ENCODE measurements at places on chromosomes 16 and 17.

GRCh38 chr17:5526821-5527598 is 40.6 kb downstream of the MIS12 start:
- H3K4me3 ChIP-seq = no peak overlapping the region
- no peaks in the 10 kb centered on the region for H3K36me3 ChIP-seq
- peak overlapping the region; percentile 38 for H3K27ac ChIP-seq
- peak; percentile 32 for DNase-seq
- H3K27me3 ChIP-seq = no peaks in the 10 kb centered on the region

DNA sequence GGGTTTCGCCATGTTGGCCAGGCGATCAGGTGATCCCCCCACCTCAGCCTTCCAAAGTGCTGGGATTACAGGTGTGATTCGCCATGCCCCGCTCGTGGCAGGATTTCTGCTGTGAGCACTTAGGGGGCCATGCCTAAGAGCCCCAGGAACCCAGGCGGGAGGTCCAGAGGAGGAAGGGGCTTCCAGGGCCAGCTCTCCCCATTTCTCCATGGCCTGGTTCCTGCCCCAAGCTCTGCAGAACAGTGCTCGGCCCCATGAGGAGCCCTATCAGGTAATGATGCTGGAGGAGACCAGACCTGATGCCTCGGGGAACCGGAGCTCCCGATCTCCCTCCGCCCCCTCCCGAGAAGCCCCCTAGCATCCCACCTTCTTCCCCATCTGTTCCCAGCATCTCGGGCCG is 53.6 kb downstream of the RMI2 start:
- DNase-seq = no peak
- H3K4me1 ChIP-seq = peaks cover 7% of the 10 kb centered on the region
- no peak overlapping the region for H3K4me3 ChIP-seq
- H3K36me3 ChIP-seq = no peaks in the 10 kb centered on the region

GRCh38 chr16:48936811-48937210 is 326.8 kb upstream of the N4BP1 start:
- no peaks in the 10 kb centered on the region for H3K27me3 ChIP-seq
- H3K4me3 ChIP-seq = no peak overlapping the region
- no peak overlapping the region for H3K27ac ChIP-seq

DNA sequence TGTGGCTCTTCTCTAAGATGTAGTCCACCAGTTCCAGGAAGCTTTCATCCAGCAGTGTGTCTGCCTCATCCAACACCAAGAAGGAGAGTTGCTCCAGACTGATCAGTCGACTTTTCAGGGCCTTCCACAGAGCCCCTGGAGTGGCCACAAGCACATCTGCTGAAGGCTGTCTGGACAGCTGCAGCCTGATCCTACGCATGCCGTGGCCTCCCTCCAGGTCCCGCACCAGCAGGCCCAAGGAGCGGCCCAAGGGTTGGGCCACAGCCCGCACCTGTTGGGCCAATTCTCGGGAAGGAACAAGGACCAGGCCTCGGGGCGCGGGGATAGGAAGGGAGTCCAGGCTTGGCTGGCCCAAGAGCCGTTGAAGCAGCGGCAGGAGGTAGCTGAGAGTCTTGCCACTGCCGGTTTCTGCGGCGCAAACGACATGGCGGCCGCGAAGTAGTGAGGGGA is 729 bp downstream of the DDX28 start:
- peak overlapping the region; percentile 67 for H3K4me3 ChIP-seq
- peaks cover 33% of the 10 kb centered on the region for H3K36me3 ChIP-seq
- no peaks in the 10 kb centered on the region for H3K27me3 ChIP-seq
- H3K27ac ChIP-seq = no peak overlapping the region
- H3K4me1 ChIP-seq = peaks cover 6% of the 10 kb centered on the region
- no peak for DNase-seq

- no peak overlapping the region for H3K4me3 ChIP-seq
- no peaks in the 10 kb centered on the region for H3K27me3 ChIP-seq
- H3K36me3 ChIP-seq = no peaks in the 10 kb centered on the region
- no peak for DNase-seq
These were observed 174.0 kb upstream of the WSCD1 start for GRCh38 chr17:5896215-5896614.

DNA sequence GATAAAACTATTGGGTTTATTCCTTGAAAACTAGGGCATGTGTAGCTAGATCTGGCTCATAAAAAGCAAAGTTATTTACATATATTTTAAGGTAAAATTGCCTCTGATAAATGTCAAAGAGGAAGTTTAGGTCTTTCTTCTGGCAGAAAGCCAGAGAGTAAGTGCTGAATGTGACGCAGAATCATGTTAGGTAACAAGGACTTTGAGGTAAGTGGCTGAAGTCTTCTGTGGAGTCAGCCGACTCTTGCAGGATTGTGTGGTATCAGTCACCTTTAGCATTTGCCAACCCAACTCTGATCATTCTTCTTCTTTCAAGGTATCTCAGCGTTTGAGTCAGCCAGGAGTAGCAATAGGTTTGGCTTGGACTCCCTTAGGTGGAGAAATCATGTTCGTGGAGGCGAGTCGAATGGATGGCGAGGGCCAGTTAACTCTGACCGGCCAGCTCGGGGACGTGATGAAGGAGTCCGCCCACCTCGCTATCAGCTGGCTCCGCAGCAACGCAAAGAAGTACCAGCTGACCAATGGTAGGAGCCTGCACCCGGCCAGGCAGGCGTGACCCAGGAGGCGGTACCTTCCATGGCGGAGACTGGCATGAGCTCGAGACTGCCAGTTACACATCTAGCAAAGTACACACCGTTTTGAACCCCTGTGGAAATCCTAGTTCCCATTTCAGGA is 37.9 kb downstream of the SIAH1 start:
- H3K27ac ChIP-seq = no peak overlapping the region
- H3K27me3 ChIP-seq = no peaks in the 10 kb centered on the region
- H3K4me3 ChIP-seq = no peak overlapping the region
- H3K4me1 ChIP-seq = no peaks in the 10 kb centered on the region
- peaks cover 7% of the 10 kb centered on the region for H3K36me3 ChIP-seq

DNA sequence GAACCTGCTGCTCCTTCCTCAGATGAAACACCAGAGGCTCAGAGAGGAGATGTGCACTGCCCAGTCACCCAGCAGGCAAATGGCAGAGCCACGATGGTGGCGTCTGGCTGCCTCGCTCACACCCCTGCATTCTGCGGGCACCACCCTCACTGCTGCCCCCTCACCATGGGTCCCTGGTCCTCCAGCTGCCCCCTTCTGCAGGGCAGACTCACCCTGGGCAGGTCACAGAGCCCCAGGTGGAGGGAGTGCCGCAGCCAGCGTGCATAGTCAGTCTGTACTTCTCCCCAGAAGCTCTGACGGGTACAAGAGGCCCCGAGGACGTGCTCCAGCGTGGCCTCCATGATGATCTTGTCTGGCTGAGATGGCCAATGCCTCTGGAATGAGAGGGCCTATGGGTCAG is 52.9 kb downstream of the RMI2 start:
- peaks cover 2% of the 10 kb centered on the region for H3K27me3 ChIP-seq
- no peaks in the 10 kb centered on the region for H3K36me3 ChIP-seq
- DNase-seq = no peak
- H3K4me1 ChIP-seq = peaks cover 7% of the 10 kb centered on the region
- H3K4me3 ChIP-seq = no peak overlapping the region

GRCh38 chr16:1530349-1530882 is 3.0 kb upstream of the TMEM204 start:
- peaks cover 4% of the 10 kb centered on the region for H3K36me3 ChIP-seq
- no peak overlapping the region for H3K4me3 ChIP-seq
- DNase-seq = no peak
- H3K27ac ChIP-seq = no peak overlapping the region
- no peaks in the 10 kb centered on the region for H3K27me3 ChIP-seq
- H3K4me1 ChIP-seq = peaks cover 4% of the 10 kb centered on the region

DNA sequence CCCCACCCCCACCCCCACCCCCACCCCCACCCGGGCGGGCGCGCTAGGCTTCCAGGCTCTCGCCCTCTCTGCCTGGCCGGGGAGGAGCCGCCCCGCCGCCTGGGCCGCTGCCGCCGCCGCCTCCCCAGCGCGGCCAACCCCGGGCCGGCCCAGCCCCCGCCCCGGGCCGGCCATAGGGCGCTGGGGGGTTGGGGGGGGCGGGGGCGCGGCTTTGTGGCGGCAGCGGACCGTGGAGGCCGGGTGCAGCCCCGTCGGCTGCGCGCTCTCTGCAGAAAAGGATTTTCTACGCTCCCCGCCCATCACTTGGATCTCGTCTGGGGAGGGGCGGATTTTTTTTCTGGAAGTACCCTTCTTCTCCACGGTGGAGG is 230.9 kb downstream of the MRTFB start:
- peaks cover 4% of the 10 kb centered on the region for H3K27me3 ChIP-seq
- H3K4me3 ChIP-seq = peak overlapping the region; percentile 96
- peaks cover 26% of the 10 kb centered on the region for H3K4me1 ChIP-seq
- H3K36me3 ChIP-seq = no peaks in the 10 kb centered on the region
- DNase-seq = no peak

- no peak overlapping the region for H3K4me3 ChIP-seq
- no peak for DNase-seq
- no peak overlapping the region for H3K27ac ChIP-seq
- H3K27me3 ChIP-seq = no peaks in the 10 kb centered on the region
- H3K4me1 ChIP-seq = no peaks in the 10 kb centered on the region
These were observed 68.6 kb downstream of the ZZEF1 start for GRCh38 chr17:4073983-4074830.

DNA sequence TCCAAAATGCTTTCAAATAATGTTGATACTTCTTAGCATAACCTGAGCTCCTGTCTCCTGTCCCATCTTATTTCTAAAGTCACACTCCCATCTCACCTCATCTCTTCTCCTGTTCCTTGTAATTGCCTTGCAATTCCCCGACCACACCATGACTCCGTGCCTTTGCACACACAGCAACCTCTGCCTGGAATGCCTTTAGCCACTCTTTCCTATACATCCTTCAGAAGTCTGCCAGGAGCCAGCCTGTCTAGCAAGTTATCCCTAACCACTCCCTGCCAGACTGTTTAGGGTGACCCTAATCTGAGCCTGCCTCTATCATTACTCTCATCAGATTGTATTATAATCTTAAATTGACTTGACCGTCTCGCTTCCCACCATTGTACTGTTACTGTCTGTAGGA is 168.0 kb upstream of the NOG start:
- DNase-seq = no peak
- no peak overlapping the region for H3K27ac ChIP-seq
- H3K4me3 ChIP-seq = no peak overlapping the region
- H3K4me1 ChIP-seq = no peaks in the 10 kb centered on the region
- no peaks in the 10 kb centered on the region for H3K36me3 ChIP-seq
- no peaks in the 10 kb centered on the region for H3K27me3 ChIP-seq

DNA sequence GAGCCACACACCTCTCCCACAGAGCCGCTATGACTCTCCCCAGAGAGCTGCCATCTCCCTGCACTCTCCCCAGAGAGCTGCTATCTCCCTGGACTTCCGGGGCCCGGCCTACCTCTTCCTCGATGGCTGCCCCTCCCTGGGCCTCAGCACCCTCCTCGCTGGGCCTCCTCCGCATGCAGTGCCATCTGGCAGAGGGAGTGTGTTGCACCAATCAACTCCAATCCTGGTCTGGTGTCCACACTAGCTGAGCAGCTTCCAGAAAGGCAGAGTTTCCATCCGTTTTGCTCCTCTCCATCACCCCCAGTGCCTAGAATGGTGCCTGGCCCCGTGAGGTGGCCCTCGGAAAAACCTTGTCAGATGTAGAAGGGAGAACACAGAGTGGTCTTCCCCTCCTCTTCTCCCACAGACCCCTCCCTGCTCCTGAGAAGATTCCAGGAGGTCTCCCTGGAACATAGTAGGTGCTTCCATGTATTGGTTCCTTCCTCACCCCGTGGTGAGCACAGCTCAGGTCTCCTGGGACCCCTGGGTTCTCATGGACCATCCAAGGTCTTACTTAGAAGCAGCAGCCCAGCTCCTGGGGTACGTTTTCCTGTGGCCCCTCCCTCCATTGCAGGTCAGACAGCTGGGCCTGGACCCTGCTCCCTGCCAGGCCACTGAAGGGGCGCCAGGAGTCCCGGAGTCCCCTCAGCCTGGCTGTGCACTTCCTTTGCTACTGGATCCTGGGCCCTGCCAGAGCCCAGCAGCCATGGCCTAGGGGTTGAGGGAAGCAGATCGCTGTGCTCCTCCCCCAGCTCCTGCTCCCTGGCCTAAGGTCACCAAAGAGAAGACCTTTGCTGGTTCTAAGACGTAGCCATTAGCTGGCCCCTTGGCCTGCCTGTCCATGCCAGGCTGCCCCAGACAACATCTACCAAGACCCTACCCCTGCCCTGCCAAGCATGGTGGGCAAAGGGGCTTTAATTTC is 233.8 kb upstream of the GSE1 start:
- H3K4me1 ChIP-seq = peaks cover 35% of the 10 kb centered on the region
- no peaks in the 10 kb centered on the region for H3K36me3 ChIP-seq
- no peak overlapping the region for H3K4me3 ChIP-seq
- no peaks in the 10 kb centered on the region for H3K27me3 ChIP-seq

GRCh38 chr16:1537763-1538289 is 4.4 kb downstream of the TMEM204 start:
- H3K27me3 ChIP-seq = no peaks in the 10 kb centered on the region
- DNase-seq = no peak
- no peak overlapping the region for H3K4me3 ChIP-seq

DNA sequence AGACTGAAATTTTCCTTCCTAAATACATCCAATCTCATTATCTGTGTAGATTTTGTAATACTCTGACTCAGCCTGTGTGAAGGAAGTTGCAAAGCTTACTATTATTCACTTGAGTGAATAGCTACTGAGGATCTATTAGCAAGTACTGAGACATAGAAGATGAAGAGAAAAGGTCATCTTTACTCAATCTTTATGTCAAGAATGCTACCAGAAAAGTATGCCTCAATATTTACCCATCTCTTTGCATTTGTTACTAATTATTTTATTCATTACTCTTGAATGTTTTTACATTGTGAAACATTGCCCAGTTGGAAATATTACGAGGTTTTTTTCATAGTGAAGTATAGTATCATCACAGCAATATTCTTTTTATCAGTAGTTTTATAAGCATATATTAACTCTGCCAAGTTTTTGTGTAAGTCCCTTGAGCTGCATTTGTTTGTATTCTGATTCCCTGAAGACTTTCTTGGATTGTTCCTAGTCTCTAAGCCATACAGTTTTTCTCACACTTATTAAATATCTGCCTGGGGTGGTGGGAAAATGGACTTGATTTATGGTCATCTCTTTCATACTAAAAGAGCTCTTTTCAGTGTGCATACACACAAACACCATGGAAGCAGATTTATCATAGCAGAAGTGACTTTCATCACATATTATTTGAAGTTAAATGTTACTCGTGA is 110.4 kb downstream of the MRTFB start:
- H3K4me1 ChIP-seq = peaks cover 10% of the 10 kb centered on the region
- H3K27me3 ChIP-seq = no peaks in the 10 kb centered on the region
- H3K27ac ChIP-seq = no peak overlapping the region
- H3K4me3 ChIP-seq = no peak overlapping the region

GRCh38 chr16:67935101-67935401 is 1.6 kb downstream of the PSMB10 start:
- H3K27me3 ChIP-seq = no peaks in the 10 kb centered on the region
- peak overlapping the region; percentile 97 for H3K4me3 ChIP-seq
- no peak for DNase-seq
- H3K27ac ChIP-seq = no peak overlapping the region

DNA sequence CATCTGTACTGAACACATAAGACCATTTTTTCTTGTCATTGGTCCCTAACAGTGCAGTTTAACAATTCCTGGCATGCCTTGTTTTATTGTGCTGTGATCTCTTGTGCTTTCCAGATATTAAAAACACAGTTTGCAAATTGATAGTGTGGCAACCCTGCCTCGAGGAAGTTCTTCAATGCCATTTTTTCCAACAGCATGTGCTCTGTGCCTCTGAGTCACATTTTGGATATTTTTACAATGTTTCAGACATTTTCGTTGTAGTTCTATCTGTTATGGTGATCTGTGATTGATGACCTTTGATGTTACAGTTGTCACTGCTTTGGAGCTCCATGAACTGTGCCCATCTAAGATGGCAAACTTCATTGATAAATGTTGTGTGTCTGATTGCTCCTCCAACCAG is 66.2 kb downstream of the GOSR1 start:
- no peaks in the 10 kb centered on the region for H3K36me3 ChIP-seq
- no peaks in the 10 kb centered on the region for H3K4me1 ChIP-seq
- H3K4me3 ChIP-seq = no peak overlapping the region
- H3K27ac ChIP-seq = no peak overlapping the region

All from neuronal stem cell (in vitro differentiated cells).